ENCODE measurements at places on chromosomes 5 and 9.

- DNase-seq = no peak
Observed at GRCh38 chr5:142600611-142601358, 85.1 kb downstream of the FGF1 start.

DNA sequence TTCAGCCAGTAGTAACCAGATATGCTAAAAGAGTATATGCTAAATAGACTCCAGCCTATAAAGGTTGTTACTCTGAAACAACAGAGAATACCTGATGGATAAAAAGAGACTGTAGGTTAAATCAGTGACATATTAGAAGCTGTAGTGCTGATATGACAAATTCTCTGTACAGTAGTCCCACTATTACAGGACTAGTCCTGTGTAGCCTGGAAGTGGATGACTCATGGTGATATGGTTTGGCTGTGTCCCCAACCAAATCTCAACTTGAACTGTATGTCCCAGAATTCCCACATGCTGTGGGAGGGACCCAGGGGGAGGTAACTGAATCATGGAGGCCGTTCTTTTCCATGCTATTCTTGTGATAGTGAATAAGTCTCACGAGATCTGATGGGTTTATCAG, 276.2 kb upstream of the POU5F2 start:
- DNase-seq = no peak

DNA sequence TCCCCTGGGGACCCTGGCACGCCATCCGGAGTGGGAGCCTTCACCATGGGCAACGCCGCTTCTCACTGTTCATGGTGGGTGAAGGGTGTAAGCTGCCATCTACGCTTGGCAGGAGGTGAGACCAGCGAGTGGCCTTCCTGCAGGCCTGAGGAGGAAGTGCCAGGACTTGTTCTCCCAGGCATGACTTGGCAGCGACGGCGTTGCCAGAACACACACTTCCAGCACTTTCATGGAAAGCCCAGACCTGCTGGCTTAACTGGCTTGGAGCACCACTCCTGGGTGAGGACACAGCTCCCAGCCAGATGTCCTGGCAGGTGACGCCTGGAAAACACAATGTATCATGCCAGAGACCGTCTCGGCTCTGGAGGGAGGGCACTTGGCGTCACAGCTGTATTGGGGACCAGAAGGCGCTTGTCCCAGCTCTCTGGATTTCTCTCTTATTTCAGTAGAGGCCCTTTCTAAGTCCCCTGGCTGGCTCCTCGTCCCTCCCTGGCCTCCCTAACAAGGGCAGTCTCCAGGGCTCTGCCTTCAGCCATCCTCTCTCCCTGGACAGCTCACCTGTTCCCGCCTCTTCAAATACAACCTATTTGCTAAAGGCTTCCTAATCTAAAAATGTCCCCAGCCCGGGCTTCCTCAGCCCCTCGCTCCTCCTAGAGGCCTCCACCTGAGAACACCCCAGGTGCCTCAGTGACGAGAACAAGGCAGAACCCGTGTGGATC, 188.3 kb downstream of the OLFM1 start:
- DNase-seq = no peak

DNA sequence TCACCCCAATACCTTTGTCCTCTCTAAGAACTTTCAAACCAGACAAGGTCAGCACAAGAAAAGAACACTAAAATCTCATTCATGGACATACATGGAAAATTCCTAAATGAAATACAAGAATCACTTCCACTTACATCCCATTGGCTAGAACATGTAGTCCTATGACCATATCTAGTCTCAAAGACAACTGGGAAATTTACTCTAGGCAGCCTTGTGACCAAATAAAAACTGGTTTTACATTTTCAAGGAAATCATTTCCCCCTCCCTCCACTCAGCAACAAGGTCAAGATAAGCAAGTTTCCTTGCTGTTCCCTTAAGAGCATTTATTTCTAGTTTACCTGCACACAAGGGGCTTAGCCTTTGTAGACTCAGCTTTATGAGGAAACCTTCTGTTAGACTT, 20.3 kb upstream of the SERINC5 start:
- no peak for DNase-seq

- DNase-seq = no peak
Observed at GRCh38 chr5:129747572-129748407, at the start of gene MINAR2. Gene MINAR2, plus strand, starts transcription at chr5:129748094. Its CDS starts 97 bp downstream, at chr5:129748191.

- no peak for DNase-seq
Observed at GRCh38 chr9:131018621-131019020, 9.6 kb downstream of the LAMC3 start.

DNA sequence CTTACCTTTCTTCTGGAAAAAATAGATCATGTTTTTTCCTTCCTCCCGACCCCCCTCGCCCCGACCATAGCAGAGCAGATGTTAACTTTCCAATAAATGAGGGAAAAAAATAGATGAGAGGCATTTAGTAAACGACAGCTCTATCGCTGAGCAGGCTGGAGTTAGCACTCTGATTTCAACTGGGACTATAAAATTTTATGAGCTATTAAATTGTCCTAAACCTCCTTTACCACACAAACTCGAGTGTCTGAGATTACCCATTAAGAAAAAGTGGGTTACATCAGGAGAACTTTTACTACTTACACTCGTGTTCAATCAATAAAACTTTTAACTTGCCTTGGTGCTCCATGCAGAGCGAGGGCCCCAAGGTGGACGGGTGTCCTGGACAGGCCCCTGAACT, 59.8 kb upstream of the RNU6ATAC start:
- DNase-seq = no peak

GRCh38 chr9:107036367-107036766, 173.4 kb downstream of the ZNF462 start:
- DNase-seq = no peak

DNA sequence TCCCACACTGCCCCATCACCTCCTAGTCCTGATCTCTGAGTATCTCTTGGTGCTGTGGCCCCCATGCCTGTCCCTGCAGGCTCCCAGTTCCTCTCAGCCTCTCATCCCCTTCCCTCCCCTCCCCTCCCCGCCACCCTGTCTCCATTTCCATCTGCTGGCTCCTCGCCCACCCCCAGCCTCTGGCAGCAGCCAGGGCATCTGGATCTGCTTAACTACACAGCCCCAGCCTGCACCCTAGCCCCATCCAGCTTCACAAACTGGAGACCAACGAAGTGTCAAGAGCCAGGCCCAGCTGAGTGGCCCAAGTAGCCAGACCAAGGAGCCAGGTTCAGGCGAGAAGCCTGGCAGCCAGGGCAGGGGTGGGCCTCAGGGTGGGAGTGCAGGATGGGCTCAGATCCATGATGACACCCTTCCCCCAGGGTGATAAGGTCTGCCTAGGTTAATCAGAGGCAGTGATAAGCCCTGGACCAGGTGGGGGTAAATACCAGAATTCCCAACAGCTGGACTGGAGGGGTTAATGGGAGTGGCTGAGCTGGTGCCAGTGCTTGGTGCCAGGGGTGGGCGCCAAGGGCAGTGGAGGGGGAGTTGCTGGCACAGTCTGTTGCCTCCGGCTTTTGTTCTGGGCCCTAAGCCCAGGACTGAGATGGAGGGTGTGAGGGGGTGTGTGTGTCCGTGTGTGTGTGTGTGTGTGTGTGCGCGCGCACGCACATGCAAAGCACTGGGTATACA, 2.5 kb downstream of the IL11RA start:
- DNase-seq = no peak

- no peak for DNase-seq
Observed at GRCh38 chr9:84874022-84874421, 204.5 kb downstream of the NTRK2 start.

DNA sequence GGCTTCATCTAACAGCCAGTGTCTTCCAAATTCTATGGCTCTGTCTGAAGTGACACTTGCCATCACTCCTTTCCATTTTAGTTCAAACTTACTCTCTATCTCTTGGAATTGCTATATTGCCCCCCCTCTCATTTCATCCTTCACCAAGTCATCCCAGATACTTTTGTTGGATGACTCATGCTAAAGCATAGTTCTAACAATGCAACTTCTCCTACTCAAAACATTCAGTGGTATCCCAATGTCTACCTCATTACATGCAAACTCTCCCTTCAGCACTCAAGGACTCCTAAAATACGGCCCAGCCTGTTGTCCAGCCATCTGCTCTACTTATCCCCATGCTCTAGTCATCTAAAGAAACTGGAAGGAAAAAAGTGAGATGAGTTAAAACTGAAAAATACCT, 171.6 kb downstream of the RASEF start:
- no peak for DNase-seq

DNA sequence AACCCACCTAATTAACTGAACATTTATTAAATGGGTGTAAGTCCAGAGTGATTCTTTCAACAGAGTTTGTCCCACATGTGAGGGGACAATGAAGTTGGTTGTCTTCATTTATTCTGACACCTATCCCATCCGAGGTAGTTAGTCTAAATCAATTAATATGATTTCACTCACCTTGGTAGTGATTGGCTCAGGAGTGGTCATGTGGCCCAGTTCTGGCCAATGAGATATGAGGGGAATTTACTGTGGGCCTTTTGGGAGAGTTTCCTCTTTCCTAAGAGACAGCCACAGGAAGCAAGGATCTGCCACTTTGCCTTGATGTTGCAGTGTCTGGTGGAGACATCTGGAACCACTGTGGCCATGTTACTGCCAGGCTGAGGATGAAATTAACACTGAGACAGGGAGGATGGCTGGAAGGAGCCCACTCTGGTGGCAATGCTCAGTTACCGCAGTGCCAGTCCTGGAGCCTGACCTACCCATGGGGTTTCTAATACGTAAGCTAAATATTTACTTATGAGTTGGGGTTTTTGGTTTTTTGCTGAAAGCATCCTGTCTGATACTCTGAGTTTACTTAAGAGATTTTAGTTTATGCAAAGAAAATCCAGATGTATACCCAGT, 118.6 kb downstream of the FGF18 start:
- DNase-seq = no peak

- DNase-seq = no peak
Observed at GRCh38 chr5:39256477-39257235, 37.3 kb upstream of the FYB1 start.

- no peak for DNase-seq
Observed at GRCh38 chr5:97375959-97376358, 192.9 kb upstream of the RIOK2 start.

- no peak for DNase-seq
Observed at GRCh38 chr5:90861843-90862586, 303.4 kb downstream of the ADGRV1 start.

- DNase-seq = no peak
Observed at GRCh38 chr5:109016300-109016699, 268.6 kb downstream of the FER start.

DNA sequence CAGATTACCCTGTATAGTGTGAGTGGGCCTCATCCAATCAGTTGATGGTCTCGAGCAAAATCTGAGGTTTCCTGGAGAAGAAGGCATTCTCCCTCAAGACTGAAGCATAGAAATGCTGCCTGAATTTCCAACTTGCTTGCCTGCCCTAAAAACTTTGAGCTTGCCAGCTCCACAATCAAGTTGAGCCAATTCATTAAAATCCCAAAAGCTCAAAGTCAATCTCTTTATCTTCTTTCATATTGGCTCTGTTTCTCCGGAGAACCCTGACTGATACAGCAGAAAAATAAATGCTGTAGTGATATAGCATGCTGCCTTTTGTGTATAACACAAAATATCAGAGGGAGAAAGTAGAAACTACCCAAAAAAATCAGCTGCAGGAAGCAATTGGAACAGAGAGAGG, 72.5 kb upstream of the NMUR2 start:
- DNase-seq = no peak

- no peak for DNase-seq
Observed at GRCh38 chr9:122220673-122221182, 8.0 kb downstream of the LHX6 start.

DNA sequence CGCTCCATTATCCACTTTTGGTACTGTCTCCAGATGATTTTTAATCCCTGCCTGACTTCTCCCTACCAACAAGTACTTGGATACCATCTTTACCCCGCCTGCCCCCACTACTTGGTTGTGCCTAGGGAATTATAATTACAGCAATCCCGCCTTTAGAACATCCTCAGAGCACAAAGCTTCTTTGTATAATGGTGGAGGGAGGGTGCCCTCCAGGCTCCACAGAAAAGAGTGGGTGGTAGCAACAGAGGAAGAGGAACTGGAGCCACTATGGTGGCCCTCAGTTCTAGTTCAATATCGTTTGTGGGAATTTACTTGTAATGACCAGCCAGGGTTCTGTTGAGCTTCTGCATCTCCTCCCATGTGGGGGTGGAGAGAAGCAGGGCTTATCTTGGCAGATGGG, 79.0 kb upstream of the RNF38 start:
- no peak for DNase-seq

GRCh38 chr9:7318920-7319319, 480.7 kb downstream of the DMAC1 start:
- no peak for DNase-seq

DNA sequence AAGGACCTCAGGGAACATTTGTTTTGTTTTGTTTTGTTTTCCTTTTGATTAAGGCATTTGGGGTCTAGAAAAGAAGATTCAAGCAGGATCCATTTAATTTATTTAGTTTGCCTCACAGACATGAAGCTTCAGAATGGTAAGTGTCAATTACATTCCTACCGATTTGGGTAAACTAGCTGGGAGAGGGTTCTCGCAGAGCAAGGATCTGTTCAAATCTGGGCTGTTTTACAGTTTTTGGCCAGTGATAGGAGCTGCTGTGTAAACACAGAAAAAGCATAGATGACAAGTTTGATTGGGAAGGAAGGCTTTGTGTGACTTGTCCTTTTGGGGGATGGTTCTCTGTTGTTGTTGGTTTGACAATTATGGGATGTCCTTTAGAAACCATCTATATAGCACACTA, 470.3 kb upstream of the WWC1 start:
- DNase-seq = no peak
